ENCODE measurements at places on chromosomes 5 and 9.
A peak's percentile ranks its signal among the peaks of the same experiment; 100 is the strongest.

GRCh38 chr5:150301170-150301505 is 1.6 kb downstream of the ARSI start:
- no peak for DNase-seq

DNA sequence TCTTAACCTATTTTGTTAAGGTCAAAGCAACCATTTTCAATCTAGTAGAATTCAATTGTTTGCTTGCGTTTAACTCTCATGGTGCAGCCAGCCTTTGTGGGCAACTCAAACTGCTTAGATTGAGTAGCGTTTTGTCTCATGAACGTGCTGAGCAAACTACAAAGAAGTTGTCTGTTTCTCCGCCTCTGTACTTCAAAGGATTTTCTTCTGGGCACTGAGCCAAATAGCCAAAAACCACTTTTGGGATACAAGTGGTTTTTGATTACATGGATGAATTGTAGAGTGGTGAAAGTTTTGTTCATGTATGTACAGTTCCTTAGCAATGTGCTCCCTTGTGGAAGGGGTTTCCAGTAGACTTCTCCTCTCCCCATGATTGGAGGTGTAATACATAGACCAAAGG is 122.9 kb downstream of the CFAP90 start:
- DNase-seq, result no peak

DNA sequence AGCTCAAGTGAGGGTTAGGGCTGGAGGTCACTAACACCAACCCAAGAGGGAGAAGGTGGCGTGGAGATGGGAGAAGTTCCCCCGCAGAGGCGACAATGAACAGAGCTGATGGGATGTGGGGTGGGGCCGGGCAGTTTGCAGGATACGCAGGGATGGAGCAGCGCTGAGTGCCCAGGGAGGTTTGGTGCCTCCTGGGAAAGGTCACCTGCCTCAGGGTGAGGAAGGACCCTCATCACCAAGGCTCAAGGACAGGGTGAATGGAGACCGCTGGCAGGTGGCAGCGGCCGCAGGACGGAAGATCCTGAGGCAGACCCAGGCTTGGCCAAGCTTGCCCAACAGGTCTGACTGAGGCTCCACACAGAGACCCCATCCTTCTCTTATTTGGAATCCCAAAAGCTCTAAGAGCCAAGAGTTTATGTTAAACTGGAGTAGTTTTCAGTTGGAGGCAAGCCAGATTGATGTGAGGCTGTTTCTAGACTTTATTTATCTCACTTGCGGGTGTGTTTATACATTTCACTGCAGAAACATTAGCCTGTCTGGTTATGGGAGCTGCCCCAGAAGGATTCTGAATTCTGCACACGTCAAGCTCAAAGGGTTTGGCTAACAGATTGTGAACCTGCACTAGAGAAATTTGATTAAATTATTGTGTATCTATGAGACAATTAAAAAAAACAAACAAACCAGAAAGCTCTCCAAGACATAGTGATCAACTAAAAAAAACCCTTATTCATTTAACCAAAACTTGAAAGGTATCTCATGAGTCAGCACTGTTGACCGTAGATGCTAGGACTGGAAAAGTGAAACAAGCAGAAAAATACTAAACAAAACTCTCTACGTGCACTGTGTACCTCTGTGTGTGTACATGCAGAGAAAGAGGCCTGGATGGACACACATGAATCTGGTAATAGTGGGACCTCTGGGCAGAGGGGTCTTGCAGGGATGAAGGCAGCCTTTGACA is 146.2 kb upstream of the PHYKPL start:
- no peak for DNase-seq

DNA sequence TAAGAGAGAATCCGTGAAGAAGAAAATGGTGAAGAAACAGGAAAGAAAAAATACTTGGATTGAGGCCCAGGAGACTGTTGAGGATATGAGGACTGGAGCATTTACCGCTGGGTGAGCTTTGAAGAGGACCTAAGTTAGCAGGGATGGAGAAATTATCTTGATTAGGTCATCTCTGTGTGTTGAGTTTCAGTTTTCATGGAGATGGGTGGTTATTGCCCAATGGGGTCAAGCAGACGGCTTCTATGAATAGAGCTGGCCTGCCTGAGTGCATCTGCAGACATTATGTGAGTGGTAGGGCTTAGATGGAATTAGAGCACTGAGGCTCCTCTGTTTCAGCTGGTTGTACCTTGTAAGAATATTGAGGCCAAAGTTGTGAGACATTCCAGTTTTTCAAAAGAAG is 245.4 kb upstream of the FBXL7 start:
- no peak for DNase-seq

DNA sequence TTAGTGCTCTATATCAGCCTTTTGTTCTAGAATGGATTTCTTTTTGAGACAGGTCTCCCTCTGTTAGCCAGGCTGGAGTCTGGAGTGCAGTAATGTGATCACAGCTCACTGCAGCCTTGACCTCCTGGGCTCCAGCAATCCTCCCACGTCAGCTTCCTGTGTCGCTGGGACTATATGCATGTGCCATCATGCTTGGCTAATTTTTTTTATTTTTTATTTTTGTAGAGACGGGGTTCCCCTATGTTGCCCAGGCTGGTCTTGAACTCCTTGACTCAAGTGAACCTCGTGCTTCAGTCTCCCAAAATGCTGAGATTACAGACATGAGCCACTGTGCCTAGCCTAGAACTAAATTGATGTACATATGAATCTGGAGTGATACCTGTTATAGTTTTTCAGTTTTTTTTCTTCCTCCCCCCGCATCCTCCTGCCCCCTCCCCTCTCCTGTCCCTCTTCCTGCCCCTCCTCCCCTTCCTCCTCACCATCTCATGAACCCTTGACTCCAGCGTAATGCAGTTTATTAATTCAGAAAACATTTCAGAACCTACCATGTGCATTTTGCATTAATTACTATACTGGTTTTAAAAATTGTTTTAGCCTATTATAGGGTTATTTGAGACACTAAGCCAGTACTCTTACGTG is 37.4 kb upstream of the TNFAIP8 start:
- DNase-seq, result peak; percentile 39

- DNase-seq, result no peak
These were observed 53.5 kb upstream of the TJP2 start for GRCh38 chr9:69120380-69121154.

- DNase-seq, result no peak
These were observed 20.1 kb upstream of the TBC1D9B start for GRCh38 chr5:179927824-179928223.

GRCh38 chr5:43771611-43772031 is 168.6 kb downstream of the NNT start:
- no peak for DNase-seq

- no peak for DNase-seq
These were observed 533.5 kb downstream of the RAB3C start for GRCh38 chr5:59116231-59116865.

- DNase-seq, result no peak
These were observed 10.3 kb upstream of the DOCK2 start for GRCh38 chr5:169626779-169627178.

- no peak for DNase-seq
These were observed 109.1 kb downstream of the DAB2IP start for GRCh38 chr9:121760571-121760970.

GRCh38 chr5:134584662-134585061 is 48.0 kb downstream of the SAR1B start:
- DNase-seq, result no peak

GRCh38 chr9:128809831-128810230 is 8.5 kb upstream of the ENDOG start:
- DNase-seq, result no peak

DNA sequence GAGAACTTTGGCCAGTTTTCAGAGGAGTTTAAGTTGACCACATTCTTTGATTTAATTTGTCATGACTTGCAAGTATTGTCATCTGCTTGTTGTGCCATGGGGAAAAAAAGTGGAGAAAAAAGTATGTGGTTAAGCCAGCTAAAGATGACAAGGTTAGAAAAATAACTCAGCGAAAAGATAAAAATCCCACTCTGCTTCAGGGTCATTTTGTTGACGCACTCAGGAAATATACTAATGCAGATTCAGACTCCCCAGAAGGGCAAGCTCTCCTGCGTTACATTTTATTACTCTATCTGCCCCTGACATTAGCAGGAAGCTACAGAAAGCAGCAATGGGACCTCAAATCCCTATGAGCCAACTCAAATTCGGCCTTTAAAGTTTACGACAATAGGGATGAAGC is 27.6 kb upstream of the TESK1 start:
- DNase-seq, result no peak

- no peak for DNase-seq
These were observed 126.5 kb upstream of the GDNF start for GRCh38 chr5:37966291-37966690.

DNA sequence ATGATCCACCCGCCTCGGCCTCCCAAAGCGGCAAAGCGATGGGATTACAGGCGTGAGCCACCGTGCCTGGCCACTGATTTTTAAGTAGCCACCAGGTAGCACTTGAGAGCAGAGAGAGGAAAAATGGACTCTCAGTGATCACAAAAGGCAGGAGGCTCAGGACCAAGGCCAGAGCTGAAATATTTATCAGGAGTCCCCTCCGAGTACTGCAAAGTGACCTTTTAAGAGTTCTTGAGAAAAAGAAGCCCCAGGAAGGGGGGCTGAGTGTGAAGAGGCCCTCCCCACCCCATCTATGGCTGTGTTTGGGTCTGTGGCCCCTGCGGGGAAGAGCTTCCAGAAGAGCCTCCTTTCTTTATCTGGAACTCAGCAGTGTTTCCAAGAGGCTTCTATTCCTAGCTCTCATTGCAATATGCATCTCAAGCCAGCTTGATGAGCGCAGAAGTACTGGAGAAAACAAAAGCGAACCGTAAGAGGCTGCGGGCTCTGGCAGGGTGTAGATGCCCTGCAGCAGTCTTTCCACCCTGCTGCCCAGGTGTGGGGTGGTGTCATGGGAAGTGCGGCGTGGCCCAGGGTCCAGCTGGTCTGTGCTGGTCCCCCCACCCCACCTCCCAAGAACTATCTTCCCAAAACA is 75.5 kb upstream of the CDK20 start:
- no peak for DNase-seq

DNA sequence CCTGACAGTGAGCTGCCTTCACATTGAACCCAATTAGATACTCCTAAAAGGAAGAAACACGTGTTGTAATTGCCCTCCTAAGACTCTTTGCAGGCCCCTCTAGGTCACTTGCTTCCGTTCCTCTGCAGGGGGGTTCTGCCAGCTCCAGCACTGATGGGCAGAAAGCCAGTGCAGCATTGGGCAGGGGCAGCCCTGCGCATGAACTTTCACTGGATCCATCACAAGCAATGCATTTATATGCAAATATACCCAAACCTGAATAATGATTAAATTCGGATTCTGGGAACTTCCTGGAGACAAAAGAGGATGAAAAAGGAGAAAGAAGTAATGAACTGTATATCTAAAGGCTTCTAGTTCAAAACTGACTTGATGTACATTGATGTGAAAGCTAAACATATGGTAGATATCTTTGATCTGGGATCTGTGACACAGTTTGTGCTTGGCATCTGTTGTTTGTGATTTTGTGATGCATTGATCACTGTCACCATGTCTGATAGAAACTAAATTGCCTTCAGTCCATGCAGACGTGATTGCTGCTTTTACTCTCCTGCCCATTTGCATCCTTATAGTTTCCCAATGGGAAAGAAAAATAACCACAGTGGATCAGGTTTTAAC is 313.4 kb downstream of the DEPDC1B start:
- DNase-seq, result no peak

- no peak for DNase-seq
These were observed 234.4 kb upstream of the MPDZ start for GRCh38 chr9:13513716-13514444.

DNA sequence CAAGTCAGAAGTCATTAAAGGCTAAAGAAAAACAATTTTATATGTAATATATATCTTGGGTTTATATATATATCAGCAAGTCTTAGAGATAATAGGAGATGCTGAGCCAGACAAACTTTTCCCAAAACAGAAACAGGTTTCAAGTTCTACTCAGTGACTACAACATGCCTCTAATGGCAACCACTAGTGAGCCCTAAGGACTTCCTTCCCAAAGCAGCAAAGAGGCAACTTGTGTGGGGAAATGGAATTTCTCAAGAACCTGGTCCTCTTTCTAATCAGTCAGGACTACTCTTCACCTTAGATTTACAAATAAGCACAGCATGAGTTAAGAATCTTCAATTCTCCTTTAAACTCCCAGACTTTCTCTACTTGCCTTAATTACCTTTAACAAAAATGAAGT is 17.6 kb downstream of the RNF38 start:
- no peak for DNase-seq

DNA sequence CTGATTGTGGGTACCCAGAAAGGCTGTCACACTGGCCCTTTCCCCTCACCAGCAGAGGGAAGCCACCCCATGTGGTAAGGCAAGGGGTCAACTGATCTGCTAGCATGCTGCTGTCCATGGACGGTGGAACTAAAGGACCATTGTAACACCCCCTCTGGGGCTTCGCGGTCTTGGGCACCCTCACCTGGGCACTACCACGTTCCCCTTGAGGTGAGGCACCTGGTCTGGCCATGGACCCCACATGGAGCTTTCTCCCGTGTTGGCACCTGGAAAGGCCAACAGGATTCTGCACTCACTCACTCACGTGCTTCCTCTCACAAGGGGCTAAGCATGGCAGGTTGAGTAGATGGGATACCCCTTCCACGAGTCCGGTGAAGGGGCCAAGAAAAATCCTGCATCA is 72.0 kb upstream of the RFX3 start:
- no peak for DNase-seq

- DNase-seq, result no peak
These were observed 191.7 kb downstream of the GABBR2 start for GRCh38 chr9:98516897-98517503.

GRCh38 chr9:84187090-84187489 is 153.5 kb downstream of the SLC28A3 start:
- no peak for DNase-seq

DNA sequence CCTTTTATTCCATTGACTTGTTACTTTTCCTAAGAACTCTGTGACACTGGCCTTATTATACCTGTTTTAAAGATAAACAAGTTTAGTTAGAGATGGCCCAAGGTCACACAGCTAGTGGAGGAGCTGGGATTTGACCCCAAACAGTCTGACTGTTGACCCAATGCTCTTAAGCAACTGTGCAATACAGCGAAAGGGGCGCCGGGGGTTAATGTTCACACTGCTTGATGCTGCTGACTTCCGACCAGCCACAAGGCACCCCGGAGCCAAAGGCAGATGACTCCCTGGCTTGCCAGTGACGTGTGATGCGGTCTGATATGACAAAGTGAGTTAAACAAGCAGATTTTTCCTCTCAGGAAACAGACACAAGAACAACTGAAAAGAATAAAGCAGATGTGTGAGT is 23.9 kb downstream of the PIK3R1 start:
- DNase-seq, result peak; percentile 76

DNA sequence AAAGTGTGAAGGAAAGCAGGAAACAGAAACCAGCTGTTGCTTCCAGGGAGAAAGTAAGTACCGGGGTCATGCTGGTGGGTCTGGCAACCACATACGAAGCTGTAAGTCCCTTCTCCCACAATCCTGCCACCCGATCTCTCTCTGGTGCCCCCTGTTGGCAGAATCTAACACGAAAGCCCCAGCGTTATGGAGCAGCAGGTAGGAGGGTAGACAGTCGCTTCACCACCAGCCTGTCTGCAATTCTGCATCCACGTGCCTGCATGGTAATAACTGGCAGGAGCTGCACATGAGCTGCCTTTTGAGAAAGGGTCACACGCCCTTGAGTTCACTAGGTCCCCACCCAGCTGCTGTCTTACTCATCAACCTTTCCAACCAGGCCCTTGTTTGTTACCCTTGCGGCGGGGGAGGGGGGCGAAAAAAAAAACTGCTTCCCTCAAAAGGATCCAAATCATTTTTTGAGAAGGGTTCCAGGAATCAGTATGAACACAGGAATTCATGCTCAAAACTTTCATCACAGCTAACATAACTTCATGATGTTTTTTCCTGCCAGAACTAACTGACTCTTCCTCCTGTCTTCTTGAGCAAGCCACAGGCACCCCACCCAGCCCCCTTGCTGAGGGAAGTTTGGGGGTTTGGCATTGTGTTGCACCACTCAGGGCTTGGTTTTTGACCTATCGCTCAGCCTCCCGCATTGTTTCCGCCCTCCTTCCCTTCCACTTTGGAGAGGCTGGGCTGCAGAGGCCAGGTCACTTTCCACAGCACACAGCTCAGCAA is 19.6 kb upstream of the TMEM252 start:
- DNase-seq, result peak; percentile 22
